Hippocampal formation (tissue), 2 donors: ENCODE measurements at places on chromosomes 2 and 18.
A peak's percentile ranks its signal among the peaks of the same experiment; 100 is the strongest.

- DNase-seq = no peak
Observed at GRCh38 chr2:25018681-25019080, 23.2 kb upstream of the EFR3B start.

GRCh38 chr2:221283896-221284545 is 288.1 kb downstream of the EPHA4 start:
- DNase-seq = no peak

- no peak for DNase-seq
Observed at GRCh38 chr2:168244318-168244717, 3.1 kb downstream of the STK39 start.

DNA sequence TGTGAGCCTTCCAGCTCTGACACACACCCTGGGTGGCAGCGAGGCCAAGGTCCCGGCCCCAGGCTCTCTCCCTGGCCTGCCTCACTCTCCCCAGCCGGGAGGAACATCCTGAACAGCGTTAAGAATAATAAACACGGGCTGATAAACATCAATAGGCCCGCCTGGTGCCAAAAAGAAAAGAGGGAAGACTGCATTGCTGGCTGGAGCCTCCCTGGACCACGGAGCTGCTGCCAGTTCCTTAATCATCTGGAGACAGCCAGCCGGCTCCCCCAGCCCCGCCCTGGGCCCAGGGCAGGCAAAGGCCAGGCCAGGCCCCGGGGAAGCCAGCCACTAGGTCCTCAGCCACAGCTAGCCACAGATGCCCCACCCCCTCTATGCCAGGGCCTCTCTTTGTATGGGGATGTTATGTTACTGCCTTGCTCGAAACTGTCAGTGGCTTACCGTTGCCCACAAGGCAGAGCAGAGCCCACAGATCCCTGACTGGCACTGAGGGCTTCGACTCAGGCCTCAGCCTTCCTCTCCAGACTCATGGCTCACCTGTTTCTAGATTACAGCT is 293.7 kb downstream of the DYSF start:
- DNase-seq = no peak

GRCh38 chr2:8849327-8849726 is 11.9 kb upstream of the KIDINS220 start:
- no peak for DNase-seq

GRCh38 chr2:205198140-205198525 is 484.2 kb upstream of the NRP2 start:
- no peak for DNase-seq

DNA sequence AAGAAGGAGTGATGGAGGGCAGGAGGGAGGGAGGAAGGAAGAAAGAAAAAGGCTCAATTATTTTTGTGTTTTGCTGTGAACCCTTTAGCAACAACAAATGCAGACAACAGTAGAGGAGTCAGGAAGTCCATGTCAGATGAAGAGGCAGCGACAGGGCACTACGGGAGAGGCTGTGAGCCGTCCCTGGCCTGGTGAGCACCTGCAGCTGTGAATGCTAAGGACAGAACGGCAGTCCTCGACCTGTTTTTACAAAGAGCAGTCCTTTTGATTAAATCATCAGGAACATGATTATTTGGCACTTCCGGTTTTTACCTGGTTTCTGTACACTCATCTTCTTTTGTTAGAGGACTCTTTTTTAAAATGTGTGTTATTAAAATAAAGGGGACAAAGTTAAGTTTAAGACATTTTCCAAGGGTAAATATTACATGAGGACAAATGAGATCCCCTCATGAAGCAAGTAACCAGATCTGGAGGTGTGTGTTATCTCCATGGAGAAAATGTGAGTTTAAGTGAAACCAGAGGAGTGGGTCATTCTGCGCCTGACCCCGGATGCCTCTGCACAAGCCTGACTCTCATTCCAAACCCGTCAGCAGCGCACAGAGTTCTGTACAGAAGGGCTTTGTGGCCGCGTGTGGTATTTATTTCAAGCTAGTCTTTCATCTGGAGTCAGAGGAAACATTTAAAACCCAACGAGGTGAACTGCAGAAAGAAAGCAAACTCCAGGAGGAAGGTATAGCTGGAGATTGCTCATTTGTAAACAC is 492.5 kb downstream of the SOX11 start:
- DNase-seq = no peak

- DNase-seq = no peak
Observed at GRCh38 chr2:219292616-219293015, 13.4 kb downstream of the DNAJB2 start.

DNA sequence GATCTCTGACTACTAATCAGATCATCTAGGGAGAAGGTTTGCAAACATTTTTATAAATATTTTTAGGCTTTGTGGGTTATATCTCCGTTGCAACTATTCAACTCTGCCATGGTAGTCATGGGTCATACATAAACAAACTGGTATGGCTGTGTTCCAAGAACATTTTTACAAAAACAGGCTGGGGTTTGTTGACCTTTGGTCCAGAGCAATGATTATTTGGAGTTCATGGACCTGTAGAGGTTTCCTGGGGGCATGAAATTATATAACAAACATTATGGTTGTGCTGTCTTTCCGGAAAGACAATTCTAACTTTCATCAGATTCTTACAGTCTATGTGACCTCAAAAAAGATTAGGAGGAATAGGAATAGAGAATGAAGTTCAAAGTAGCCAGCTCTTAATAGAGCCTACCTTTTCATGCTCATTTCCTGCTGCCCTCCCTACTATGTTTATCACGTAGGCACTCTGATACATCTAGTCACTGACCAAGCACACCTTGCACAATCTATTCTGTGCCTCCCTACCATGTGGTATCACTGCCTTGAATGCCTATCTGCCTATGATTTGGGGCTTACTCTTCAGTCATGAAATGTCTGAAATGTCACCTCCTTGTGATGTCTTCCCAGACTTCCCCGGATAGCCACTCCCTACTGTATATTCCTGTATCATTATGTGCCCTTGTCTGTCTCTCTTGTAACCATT is 102.4 kb upstream of the SCN1A start:
- no peak for DNase-seq

- DNase-seq = no peak
Observed at GRCh38 chr2:98324181-98324580, 22.1 kb upstream of the CNGA3 start.

DNA sequence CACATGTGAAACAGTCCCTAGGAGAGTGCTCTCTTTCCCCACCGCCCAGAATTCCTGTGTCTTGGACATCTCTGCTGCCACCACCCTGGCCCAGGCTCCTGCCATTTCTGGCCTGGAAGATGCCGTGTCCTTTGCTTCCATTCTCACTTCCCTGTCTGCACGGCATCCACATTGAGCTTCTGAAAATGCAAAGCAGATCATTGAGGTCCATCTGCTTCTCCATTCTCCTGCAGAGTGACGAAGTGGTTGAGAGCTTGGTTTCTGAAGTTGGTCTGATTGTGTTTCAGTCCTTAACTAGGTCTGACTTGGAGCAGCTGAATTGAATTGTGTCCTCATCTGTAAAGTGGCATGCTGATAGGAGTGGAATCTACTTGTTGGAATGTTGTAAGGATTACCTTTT is 98.7 kb upstream of the MGAT5 start:
- no peak for DNase-seq

GRCh38 chr2:241803387-241804325 is 5.3 kb upstream of the NEU4 start:
- no peak for DNase-seq

DNA sequence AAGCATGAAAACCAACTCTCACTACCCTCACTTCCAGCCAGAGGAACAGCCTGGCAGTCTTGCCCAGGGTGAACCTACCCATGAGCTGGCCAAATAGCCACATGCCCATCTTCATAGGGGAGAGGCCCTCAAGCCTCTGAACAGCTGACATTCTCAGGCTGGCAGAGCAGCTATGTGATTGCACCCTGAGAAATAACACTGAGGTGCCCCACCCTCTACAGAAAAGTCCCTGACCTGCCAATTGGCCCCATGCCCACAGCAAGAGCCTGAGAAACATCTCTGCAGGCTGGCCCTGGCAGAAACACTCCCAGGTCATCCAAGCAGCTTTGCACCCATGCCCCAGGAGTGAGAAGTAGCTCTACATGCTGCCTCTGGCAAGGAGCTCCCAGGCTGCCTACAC is 127.4 kb upstream of the OTX1 start:
- DNase-seq = no peak

- DNase-seq = no peak
Observed at GRCh38 chr2:108184419-108184818, 55.3 kb upstream of the SULT1C3 start.

DNA sequence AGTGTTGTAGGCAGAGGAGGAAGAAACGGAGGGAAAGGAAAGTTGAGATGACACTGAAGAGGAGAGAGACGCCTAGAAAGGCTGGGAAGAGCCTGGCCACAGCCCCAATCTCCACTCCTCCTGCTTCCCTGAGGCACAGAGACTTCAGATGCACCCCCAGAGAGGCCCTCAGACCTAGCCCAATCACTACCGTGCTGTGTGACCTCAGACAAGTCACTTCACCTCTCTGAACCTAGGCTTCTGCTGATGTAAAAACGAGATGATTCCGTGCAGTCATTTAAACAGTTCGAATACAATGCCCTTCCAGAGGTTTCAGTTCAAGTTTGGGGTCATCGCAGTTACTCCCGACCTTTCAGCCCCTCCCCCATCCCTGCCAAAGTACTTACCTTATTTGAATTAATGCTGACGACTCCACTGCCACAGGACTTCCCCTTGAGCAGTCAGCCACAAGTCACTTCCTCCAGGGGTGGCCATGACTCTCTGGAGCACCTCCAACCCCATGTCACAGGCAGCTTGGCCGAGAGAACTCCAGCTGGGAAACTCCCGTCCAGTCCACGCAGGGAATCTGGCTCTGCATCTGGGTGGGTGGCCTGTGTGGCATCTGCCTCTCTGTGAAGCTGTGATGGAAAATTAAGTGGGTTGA is 105.2 kb upstream of the ID2 start:
- DNase-seq = no peak

DNA sequence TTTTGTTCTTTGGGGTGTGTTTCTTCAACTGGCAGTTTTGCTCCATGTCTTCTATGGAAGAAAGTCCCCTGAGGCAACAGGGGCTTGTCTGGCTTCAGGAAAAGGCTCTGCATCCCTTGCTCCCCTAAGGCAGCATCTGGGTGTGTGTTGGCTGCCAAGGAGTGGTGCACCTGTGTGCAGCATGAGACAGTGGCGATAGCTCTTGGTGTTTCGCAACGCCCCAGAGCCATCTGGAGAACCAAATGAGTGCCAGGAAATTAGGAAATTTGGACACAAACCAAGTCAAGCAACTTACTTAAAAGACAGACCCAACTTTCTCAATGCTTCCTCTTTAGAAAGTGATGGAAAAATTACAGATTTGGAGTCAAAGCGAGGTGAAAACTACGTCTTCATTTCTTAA is 1044.4 kb upstream of the CNTNAP5 start:
- no peak for DNase-seq

DNA sequence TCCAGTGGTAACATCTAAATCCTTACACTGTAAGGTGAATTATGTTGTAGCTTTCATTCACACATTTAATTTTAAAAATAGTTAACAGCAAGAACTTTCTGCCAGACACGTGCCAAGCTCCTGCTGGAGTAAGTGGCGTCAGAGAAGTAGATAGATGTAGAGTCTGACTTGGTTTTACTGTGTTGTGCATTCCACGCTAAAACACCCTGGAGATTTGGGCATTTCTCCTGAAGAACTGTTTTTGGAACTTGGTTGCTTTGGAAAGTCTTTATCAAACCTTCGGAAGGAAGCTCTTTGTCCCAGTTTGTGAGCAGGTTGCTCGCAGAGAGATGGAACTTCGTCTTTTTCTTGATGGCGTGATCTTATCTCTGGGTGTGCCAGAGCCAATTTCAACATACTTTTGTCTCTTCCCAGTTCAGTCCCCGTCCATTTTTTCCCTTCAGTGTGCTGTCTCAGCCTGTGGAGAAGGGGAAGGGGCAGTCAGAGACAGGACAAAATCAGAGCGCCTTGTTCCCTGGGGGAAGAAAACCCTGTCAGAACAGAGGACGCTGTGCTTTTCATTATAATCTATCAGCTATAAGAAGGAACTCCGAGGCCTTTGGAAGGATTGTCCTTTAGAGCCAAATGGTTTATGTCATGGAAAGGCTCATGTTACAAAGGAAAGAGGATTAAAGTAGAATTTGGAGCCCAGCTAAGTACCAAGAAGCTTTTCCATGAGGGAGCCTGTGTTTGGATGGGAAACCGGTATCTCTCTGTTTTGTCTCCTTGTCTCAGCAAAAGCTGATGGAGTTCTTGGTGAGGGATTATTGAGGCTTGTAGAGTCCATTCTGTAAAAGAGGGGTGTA is 18.9 kb downstream of the GRHL1 start:
- DNase-seq = no peak

GRCh38 chr18:21439431-21439846 is 161.1 kb downstream of the ESCO1 start:
- no peak for DNase-seq

GRCh38 chr18:26863122-26863879 is 2.2 kb downstream of the AQP4 start:
- peak; percentile 75 for DNase-seq

- DNase-seq = no peak
Observed at GRCh38 chr2:218010140-218010983, 7.6 kb upstream of the TNS1 start.

DNA sequence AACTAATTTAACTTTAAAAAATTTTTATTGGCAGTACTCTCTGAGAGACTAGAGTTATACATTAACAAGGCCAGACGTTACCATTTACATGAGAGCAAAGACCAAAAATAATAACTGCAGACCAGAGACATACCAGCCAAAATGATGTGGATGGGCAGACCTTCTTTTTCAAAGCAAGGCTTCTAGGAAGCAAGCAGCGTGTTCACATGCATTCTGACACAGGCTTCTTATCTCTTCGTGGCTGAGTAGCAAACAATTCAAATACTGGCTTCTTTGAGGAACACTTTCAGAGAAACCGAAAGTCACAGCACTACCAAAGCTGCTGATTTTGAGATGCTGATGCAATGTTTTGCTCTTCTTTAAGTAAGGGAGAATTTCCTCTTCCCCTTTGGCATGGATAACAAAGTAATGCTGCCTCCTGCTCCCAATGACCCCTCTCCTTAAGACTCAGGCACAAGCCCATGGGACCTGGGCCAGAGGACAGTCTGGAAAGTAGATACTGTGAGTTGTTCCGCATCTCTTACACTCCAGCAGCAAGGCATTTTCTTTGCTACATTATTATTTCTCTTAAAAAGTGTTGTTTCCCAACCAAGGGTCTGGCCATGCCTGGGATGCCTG is 181.9 kb downstream of the MREG start:
- no peak for DNase-seq

DNA sequence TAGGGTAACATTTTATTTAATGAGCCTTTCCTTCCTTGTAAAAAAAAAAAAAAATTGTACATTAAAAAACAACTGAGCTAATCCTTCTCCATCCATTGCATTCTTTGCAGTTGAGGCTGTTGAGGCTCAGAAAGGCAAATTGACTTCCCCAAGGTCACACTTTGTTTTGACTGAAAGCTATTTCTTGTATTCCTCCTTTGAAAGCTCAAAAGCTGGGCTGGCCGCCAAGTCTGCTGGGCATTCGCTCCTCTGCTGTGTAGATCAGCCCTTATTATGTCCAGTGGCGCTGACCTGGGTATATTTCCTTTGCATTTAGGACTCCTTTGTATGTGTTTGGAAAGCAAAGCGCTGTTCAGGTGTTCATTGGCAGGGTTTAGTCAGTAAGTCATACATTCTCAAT is 44.0 kb downstream of the SGPP2 start:
- DNase-seq = no peak
